T47D (cell line): ENCODE measurements at places on chromosomes 7 and 10.

- no peak for DNase-seq
Observed at GRCh38 chr7:125065001-125065400, 135.4 kb upstream of the POT1 start.

DNA sequence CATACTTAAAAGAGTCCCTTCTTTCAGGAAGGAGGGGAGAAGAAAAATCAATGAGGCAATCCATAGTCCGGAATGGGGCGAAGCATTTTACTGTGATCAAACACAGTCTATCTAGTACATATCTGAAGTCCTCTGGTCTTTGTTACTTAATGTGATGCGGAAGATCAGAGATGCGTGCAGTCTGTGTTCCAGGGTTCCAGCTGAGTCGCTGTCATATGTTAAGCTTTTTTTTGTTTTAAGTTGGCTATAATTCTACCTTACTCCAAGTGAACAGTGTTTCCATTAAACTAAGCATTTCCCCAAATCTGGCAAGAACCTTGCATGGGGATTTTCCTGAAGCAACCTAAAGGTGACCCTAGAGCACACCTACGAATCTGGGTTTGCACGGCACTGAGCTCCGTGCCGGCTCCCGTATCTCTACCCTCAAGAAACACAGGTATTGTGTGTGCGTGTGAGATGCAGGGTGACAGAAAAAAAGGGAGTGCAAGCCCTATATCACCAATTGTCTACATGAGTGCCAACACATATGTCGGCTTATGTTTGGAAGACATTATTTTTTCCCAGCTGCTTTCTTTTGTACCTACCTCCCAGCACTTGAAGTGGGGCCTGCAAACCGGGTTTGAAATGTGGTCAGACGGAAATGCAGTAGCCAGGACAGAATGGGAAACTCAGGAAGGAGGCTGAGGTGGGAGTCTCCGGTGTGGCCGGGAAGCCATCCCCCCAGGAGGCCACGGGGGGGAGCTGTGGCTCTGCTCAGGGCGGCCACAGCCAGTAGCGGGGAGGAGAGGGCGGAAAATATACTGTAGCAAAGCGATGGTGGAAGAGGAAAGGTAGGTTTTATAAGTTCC, 435.8 kb upstream of the MGMT start:
- DNase-seq = peak; percentile 48

DNA sequence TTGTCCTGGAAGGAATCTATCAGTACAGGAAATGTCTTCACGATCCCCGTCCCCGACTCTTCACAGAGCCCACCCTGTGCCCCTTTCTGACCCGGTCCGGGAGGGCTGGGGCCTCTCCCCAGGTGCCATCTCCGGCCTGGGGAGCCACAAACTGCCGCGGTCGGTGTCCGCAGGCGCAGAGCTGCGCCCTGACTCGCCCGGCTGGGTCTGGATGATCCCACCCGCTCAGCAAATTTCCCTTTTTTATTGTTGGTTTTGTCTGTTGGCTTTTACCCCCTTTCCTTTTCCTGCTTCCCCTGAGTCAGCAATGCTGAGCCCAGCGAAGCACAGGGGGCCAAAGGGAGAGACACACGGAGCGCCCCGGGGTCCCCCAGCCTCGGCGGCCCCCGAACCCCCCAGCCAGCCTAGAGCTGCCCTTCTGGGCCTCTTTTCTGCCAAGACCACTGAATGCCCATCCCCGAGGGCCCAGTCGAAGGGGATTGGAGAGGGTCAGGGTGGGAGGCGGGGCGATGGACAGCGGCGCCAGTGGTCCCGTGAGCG, 30.9 kb downstream of the LEP start:
- DNase-seq = no peak

GRCh38 chr7:12647364-12648219, 39.8 kb upstream of the ARL4A start:
- DNase-seq = no peak

- DNase-seq = no peak
Observed at GRCh38 chr7:135743907-135744731, 4.5 kb downstream of the FAM180A start.

GRCh38 chr10:33377658-33378025, 43.2 kb upstream of the NRP1 start:
- DNase-seq = no peak

DNA sequence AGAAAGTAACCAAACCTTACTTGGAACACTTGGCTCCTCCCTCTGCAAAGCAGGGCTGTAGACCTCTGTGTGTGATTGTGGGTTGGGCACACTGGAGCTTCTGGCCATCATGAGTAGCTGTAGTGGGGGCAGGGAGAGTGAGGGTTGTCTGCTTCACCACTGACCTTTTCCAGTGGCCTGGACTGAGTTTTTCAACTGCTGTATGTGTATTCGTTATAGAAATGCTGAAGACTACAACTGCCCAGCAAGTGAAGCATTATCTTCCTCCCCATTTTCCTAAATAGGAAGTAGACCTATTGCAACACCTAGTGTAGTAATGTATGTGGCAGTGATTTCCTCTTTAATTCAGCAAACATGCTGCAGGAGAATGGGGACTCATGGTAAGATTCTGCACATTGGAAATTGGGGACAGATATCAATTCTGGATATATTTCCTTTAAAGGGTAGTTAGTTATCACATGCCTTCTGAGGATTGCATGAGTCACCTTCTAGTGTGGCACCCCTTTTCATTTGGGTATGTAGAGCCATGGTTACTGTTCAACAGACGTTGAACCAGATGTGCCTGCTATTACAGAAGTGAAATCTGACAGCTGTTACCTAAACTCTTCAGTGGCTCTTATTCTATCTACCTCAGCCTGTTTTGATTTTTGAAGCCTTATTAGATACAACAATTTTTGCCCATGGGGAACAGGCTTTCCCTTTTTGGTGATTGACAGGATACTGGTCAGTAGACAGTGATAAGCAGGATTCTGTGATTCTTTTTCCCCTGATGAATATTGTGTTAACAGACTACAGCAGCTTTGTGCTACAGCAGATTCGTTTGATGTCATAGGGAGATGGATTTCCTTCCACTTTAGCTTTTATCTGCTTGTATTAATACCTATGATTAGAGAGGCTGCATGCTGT, 130.9 kb downstream of the SND1 start:
- DNase-seq = no peak

GRCh38 chr7:1666317-1666822, 3.7 kb upstream of the ELFN1 start:
- no peak for DNase-seq
